ENCODE measurements at places on chromosomes 6 and 20.

DNA sequence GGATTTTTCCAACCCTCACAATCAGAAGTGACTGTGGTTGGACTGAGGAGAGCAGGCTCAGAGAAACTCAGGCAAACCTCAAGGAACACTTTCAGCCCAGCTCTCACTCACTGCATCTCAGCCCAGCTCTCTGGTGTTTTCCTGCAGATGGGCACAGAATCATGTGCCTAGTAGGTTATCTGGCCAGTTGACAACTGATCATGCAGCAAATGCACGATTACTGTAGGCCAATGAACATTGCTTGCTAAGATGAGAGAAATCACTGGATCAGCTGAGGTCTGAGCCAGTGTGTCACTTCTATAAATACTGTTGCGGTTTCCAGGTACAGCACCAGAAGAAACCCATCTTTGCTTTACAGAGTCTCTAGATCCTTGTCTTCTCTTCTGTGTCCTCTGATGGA lies 540.5 kb downstream of the CD83 start:
- no peak for DNase-seq

- DNase-seq, result no peak
Measured at GRCh38 chr6:29097803-29098202, 1.5 kb upstream of the OR2J1 start.

GRCh38 chr6:32154514-32155161 lies 697 bp downstream of the PPT2 start:
- peak; percentile 78 for DNase-seq

- peak; percentile 45 for DNase-seq
Measured at GRCh38 chr6:75893058-75893775, 144.2 kb downstream of the MYO6 start.

DNA sequence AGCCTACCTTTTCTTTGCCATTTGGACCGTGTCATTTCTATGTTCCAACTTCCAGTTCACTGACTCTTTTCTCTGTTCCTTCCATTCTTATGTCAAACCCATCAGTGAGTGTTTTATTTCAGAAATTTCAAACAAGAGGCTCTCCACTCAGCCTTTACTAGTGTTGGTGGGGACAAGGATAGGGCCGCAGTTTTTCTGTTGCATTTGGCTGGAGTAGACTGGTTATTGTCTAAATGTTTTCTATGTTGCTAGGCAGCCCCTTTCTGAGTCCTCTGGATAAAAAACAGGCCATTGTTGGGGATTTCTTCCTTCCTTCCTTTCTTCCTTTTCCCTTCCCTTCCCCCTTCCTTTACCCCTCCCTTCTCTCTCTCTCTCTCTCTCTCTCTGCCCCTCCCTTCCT lies 288.6 kb downstream of the PRKN start:
- DNase-seq, result no peak

DNA sequence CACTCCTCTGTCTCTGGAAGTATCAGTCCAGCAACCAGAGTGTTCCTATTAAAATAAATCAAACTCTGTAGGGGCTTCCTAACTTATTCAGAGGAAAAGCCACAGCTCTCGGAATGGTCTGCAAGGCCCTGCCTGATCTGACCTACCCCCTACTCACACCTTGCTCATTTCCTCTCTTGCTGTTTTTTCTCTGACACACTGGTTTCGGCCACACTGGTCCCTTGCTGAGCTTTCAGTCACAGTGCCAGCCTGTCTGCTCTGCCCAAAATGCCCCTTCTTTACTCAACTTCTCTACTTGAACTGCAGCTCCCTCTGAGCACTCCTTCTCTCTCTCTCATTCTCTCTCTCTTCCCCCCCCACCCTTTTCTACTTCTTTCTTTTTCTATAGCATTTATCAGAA lies 430.2 kb downstream of the UTRN start:
- DNase-seq, result no peak

- peak; percentile 11 for DNase-seq
Measured at GRCh38 chr6:39980839-39981580, 46.7 kb upstream of the MOCS1 start.

- DNase-seq, result peak; percentile 76
Measured at GRCh38 chr6:32148289-32149091, 3.2 kb downstream of the PRRT1 start.

DNA sequence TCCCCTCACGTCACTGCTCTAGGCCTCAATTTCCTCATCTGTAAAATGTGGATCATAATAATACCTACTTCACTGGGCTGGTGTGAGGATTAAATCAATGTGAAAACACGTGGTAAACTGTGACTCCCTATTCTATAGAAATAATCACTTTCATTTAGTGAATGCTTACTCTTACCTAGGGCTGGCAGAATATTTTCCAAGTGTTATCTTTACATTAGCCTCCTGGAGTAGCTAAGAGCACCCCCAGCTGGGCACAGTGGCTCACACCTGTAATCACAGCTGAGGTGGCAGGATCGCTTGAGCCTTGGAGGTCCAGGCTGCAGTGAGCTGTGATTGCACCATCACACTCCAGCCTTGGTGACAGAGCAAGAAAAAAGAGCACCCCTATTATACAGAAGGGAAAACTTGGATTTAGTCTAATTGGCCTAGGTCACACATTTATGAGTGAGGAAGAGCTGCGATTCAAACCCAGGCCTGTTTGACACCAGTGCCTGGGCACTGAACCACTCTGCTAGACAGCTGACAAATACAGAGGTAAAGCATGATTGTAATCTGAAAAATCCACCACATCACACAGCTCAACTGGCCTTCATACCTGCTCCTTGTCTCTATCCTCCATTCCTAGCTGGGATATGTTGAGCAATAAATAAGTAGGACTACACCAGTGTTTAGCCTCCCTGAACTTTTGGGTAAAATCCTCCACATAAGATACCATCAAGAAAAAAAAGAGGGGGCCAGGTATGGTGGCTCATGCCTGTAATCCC lies 1.4 kb upstream of the SNTA1 start:
- peak; percentile 36 for DNase-seq

DNA sequence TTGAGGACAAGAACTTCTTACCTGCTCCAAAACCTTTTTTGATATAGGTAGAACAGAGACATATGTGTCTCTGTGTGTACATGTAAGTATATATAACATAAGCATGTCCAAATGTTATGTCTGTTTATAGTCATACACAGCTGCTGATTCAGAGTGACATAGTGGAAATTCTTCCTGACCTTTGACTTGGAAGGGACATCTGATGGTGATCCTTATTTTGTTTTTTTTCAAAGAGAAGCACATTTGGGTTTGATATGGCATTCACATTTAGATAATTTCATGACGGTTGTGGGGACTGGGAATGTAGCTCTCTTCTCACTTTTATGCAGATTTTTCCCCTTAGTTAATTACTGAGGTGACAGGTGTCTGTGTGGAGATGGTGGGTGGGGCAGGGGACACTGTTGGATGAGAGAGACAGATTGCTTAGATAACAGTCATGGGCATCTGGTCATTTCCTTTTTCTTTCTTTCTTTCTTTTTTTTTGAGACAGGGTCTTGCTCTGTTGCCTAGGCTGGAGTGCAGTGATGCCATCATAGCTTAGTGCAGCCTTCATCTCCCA lies 39.0 kb downstream of the FARS2 start:
- no peak for DNase-seq

DNA sequence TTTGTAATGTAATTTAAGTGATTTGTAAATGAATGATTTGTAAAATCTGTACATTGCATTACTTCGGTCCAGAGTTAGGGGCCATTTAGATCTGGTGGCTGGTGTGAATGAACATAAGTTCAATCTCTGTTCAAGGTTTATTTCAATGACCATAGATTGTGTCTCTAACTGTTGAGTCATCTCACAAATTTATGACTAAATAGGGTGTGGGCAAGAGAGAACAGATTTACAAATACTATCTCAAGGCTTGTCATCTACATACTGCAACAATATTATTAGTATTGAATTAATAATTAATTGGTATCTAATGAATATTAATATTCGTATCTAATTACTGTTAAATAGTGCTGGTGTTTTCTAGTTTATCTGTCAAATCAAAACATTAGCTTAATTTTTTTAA lies 115.3 kb upstream of the EDN1 start:
- DNase-seq, result no peak

- DNase-seq, result no peak
Measured at GRCh38 chr6:163412801-163413344, 1.6 kb upstream of the QKI start.

- DNase-seq, result no peak
Measured at GRCh38 chr6:41644297-41644879, 6.1 kb downstream of the MDFI start.

DNA sequence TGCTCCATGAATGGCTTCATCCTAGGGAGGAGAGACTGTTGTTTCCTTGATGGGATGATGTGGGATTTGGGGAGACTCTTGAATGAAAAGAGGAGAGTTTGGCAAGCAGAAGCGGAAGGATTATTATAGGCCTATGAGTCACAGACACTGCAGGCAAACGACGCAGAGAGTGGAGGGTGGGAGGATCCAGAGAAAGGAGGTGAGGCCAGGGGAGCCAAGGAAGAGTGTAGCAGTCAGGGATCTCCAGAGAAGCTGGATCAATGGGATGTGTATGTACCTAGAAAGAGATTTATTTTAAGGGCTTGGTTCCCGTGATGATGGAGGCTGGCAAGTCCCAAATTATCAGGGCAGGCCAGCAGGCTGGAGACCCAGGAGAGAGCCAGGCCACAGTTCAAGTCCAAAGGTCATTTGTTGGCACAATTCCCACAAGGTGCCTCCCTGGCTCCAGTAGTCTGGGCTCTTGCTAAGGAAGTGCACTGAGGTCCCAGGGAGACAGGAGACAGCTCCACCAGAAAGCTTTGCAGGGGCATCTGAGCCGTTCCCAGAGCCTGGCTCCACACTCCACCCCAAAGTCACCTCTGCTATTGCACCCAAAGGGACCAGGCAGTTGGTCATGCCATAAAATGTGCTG lies 76.0 kb downstream of the ADTRP start:
- no peak for DNase-seq

- DNase-seq, result no peak
Measured at GRCh38 chr6:43699564-43700186, 12.1 kb upstream of the MRPS18A start.

DNA sequence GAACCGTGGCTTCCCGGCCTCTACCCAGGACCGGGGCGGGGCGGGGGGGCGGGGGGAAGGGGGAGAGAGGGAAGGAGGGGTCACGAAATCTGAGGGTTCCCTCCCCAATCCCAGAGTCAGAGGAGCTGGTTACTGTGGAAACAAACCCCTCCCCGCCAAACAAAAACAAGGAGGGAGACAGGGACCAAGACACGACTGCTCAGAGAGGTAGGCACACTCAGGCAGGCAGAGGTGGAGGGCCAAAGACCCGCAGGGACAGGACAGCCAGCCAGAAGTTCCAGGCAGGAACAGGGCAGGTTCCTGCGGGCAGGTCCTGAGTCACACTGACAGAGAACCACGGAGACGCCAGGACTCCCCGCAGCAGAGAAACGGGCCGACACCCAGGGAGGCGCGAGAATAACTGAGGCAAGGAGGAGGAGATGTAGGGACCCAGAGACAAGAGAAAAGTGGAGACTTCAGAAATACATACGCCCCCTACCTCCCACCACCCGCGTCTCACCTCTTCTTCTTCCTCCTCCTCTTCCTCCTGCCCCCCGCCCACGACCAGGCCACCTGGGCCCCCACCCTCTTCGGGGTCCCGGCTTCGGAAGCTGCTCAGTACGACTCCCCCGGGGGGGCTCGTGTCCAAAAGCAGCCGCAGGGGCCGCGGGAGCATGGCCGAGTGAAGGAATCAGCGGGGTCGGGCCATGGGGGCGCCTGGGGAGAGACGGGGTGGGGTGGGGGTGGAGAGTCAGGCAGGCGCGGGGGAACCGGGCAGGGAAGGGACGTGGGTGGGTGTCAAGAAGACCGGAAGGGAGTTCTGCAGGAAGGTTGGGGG lies 578 bp downstream of the RGL2 start:
- peak; percentile 87 for DNase-seq

DNA sequence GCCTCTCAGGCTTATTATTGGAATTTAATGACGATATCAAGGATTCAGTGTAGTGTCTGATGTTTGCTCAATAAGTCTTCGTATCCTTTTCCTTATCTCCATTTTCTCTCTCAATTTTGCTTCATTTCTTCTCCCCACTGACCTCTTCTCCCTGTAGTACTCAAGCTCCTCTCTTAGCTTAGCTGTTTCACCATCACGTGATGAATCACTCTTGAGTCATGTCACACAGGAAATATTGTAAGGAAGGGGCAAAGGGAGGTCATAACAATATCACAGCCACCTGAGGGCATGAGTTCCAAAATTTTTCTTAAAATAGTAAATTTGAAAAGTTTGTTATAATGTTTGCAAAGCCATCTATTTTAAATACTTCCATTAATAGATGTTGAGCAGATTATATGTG lies 392.2 kb upstream of the MARCKS start:
- DNase-seq, result no peak

DNA sequence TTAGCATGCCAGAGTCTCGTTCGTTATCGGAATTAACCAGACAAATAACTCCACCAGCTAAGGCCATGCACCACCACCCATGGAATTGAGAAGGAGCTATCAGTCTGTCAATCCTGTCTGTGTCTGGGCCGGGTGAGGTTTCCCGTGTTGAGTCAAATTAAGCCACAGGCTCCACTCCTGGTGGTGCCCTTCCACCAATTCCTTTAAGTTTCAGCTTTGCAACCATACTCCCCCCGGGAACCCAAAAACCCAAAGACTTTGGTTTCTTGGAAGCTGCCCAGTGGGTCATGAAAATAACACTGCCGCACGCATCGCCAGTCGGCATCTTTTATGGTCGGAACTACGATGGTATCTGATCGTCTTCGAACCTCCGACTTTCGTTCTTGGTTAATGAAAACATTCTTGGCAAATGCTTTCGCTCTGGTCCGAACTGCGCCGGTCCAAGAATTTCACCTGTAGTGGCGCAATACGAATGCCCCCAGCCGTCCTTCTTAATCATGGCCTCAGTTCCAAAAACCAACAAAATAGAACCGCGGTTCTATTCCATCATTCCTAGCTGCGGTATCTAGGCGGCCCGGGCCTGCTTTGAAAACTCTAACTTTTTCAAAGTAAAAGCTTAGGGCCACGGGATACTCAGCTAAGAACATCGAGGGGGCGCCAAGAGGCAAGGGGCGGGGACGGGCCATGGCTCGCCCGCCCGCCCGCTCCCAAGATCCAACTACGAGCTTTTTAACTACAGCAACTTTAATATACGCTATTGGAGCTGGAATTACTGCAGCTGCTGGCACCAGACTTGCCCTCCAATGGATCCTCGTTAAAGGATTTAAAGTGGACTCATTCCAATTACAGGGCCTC lies 1958.5 kb upstream of the DEFB115 start:
- no peak for DNase-seq

- no peak for DNase-seq
Measured at GRCh38 chr6:49524541-49524940, 24.8 kb downstream of the GLYATL3 start.

GRCh38 chr6:158662607-158662953 lies 12.7 kb downstream of the SYTL3 start:
- no peak for DNase-seq

- DNase-seq, result no peak
Measured at GRCh38 chr6:49326347-49326746, 136.7 kb downstream of the MMUT start.
